ENCODE measurements at places on chromosomes 12 and 14.
A peak's percentile ranks its signal among the peaks of the same experiment; 100 is the strongest.

GRCh38 chr14:61730756-61731373 is 31.4 kb upstream of the SNAPC1 start:
- DNase-seq: no peak

DNA sequence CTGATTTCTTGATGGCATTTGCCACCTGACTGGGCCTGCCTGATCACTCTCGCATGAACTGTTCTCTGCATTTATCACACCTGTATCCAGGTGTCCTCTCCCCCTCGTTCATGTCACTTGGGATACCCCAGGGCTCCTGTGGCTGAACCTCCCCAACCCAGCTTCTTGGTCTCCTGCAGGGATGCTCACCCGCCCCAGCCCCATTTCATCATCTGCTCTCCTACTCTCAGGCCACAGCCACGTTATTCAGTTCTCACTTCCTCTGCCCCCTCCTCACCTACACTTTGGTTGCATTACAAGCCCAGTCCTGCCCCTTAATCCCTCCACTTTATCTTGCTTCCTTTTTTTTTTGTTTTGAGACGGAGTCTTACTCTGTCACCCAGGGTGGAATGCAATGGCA is 35.5 kb downstream of the TMBIM6 start:
- no peak for DNase-seq

DNA sequence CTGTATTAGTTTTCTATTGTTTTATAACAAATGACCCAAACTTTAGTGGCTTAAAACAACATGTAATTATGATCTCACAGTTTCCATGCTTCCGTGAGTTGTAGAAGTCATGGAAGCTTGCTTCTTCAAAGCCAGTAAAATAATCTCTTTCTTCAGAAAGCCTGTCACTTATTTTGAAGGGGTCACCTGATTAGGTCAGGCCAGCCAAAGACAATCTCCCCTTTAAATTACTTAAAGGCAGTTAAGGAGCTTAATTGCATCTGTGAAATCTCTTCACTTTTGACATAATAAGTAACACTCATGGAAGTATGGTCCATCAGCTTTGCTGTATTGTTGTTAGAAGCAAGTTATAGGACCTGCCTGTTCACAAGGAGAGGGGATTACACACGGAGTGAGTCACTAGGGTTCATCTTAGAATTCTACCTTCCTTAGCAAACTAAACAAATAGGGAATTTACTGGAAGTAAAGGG is 89.8 kb downstream of the FAR2 start:
- DNase-seq: no peak

DNA sequence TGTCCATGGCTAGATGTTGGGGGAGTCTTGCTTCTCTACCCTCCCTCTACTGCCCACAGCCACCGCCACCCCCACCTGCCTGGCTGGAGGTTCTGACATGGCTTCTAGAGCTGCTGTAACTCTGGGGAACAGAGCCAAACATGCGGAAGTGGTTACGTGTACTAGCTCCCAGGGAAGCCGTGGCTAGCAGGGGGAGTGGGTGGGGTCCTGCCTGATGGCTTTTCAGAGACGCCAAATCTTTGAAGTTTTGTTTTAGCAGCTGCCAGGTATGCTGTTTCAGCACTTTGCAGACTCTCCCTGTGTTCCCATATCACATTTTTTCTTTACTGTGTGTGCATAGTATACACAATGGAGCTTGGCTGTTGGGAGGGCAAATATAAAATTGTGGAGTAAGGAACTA is 150.3 kb downstream of the TGFB3 start:
- DNase-seq: peak; percentile 58

- no peak for DNase-seq
Measured at GRCh38 chr12:26434299-26435068, 239.1 kb downstream of the SSPN start.

DNA sequence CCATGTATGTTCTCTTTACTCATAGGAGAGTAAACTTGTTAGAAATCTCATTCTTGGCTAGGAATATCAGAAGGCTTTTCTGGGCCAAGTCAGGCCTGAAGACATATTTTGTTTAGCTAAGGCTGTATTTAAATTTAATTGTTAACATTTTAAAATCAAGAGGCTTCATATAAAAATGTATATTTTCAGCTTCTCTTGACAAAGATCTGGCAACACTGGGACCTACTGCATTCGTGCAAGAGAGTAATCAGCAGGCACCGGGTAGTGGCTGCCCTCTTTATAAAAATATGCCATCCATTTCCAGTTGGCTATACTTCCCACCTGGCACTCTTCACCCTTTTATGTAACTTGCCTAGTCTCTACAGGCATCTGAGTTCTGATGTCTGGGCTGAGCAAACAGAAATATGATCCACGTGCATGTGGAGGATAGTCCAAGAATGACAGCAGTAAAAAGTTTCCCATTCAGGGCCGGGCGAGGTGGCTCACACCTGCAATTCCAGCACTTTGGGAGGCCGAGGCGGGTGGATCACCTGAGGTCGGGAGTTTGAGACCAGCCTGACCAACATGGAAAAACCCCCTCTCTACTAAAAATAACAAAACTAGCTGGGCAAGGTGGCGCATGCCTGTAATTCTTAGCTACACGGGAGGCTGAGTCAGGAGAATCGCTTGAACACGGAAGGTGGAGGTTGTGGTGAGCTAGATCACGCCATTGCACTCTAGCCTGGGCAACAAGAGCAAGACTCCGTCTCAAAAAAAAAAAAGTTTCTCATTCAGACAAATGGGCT is 2.0 kb upstream of the SOS2 start:
- DNase-seq: peak; percentile 57

DNA sequence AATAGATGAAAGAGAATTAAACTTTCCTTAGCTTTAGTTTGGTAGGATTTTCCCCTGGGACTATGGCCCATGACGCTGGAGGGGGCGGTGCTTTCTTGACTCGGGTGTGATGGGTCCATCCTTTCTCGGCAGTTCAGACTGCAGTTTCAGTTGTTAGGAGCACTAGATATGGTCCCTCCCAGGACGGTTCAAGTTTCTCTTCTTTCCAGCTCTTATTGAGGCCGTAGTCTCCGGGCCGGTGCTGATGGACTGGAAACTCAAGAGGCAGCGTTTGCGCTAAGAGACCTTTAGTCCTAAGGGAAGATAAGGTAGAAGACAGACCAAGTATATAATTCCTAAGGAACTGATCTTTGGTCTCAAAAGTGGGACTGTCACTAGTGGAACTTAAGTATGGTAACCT is 111.2 kb downstream of the RIN3 start:
- DNase-seq: no peak

- no peak for DNase-seq
Measured at GRCh38 chr12:1698720-1699119, 7.8 kb downstream of the ADIPOR2 start.

- no peak for DNase-seq
Measured at GRCh38 chr12:11739980-11740577, 90.6 kb downstream of the ETV6 start.

GRCh38 chr14:23665302-23666016 is 29.3 kb downstream of the DHRS2 start:
- no peak for DNase-seq

DNA sequence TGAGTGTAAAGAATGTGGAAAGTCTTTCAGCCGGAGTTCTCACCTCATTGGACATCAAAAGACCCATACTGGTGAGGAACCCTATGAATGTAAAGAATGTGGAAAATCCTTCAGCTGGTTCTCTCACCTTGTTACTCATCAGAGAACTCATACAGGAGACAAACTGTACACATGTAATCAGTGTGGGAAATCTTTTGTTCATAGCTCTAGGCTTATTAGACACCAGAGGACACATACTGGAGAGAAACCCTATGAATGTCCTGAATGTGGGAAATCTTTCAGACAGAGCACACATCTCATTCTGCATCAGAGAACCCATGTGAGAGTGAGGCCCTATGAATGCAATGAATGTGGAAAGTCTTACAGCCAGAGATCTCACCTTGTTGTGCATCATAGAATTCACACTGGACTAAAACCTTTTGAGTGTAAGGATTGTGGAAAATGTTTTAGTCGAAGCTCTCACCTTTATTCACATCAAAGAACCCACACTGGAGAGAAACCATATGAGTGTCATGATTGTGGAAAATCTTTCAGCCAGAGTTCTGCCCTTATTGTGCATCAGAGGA is 25.1 kb upstream of the ZNF268 start:
- DNase-seq: no peak

GRCh38 chr12:115355301-115355700 is 671.3 kb upstream of the TBX3 start:
- no peak for DNase-seq

All from activated CD8-positive, alpha-beta memory T cell treated with anti-CD3 and anti-CD28 coated beads, Interleukin-2, amount 10 ng/mL, durations not matched to agents 7 days and 5 days (primary cell).